ENCODE measurements at places on chromosomes 11 and 22.

GRCh38 chr11:31761636-31762035 lies 49.5 kb downstream of the PAX6 start:
- no peak for DNase-seq

- no peak for DNase-seq
Measured at GRCh38 chr22:30575859-30576258, 1.4 kb upstream of the GAL3ST1 start.

- peak; percentile 89 for DNase-seq
Measured at GRCh38 chr22:32050678-32051515, 7.8 kb downstream of the SLC5A1 start.

DNA sequence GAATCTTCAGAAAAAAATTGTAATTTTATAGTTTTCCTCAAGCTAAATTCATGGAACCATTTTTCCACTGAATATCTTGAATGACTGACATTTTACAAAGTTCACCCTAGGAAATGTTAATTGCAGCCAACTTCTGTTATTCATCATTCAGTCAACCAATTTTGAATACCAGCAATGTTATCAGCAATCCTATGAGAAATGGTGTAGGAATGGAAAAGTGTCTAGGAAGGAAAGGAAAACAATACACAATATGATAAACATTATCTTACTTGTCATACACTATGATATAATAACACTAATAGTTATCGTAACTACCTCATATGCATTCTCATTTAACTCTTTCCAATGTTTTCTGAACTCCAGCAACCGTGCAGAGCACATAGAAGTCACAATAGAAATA lies 790.5 kb upstream of the LRRC4C start:
- peak; percentile 43 for DNase-seq

DNA sequence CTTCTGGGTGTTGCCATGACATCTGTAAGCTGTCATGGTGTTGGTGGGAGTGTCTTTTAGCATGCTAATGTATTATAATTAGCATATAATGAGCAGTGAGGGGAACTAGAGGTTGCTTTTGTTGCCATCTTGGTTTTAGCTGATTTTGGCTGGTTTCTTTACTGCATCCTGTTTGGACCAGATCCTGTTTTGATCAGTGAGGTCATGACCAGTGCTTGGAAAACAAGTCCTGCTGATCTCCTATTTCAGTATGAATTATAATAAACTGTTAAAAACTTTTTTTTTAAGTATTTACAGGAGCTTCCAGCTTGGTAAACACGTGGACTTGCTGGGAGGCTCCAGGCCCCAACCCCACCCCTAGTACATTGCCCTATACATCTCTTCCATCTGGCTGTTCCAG lies 30.5 kb upstream of the P4HA3 start:
- DNase-seq, result peak; percentile 13

All from fibroblast of the aortic adventitia (primary cell).